CD4-positive, alpha-beta T cell (primary cell): ENCODE measurements at places on chromosomes 3 and 15.

DNA sequence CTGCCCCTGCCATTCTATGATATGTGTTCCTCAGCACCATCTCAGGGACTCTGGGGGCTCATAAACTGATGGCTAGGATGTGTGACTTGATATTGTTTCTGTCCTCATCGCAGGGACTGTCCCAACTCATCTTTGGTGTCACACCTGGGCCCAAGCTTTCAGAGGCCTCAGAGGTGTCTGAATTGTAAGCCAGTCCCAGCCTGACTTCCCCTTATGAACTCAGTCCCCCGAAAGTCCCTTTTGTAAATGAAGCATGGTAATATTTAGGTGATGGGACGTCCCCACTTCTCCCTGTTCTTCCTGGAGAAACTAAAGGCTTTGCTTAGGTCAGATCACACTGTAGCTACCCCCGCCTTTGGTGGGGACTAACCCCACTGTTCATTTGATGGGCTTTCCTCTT is 142.4 kb upstream of the TLE3 start:
- DNase-seq: no peak

- DNase-seq: no peak
Observed at GRCh38 chr15:62886431-62887071, 156.0 kb upstream of the TPM1 start.

GRCh38 chr3:76972624-76973296 is 67.1 kb upstream of the ROBO2 start:
- DNase-seq: no peak

GRCh38 chr3:86673991-86674390 is 317.0 kb downstream of the VGLL3 start:
- DNase-seq: no peak

DNA sequence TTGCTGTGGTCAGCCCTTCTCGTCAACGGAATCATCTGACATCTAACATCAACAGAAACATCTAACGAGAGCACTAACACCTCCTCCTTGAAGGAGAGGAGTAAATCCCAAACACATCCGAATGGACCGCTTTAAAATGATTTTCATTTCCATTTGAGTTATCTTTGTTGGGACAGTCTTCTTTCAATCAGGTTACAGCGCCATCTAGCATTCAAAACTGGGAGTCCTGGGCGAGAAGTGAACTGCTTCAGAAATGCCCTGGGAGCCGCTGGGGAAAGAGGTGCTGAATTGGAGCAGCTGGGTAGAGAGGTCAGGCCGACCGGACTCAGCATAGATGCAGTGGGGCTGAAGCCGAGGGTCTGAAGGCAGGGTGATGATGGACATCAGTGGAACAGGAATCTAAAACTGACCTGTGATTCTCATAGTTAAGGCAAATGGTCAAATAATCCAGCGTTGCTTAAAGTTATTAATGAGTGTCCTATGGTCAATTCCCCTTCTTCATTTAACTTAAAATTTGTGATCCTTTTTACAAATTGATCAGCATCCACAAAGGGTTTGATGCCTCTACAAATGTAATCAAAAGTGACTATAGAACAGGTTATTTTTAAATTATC is 170.0 kb upstream of the NDN start:
- no peak for DNase-seq

DNA sequence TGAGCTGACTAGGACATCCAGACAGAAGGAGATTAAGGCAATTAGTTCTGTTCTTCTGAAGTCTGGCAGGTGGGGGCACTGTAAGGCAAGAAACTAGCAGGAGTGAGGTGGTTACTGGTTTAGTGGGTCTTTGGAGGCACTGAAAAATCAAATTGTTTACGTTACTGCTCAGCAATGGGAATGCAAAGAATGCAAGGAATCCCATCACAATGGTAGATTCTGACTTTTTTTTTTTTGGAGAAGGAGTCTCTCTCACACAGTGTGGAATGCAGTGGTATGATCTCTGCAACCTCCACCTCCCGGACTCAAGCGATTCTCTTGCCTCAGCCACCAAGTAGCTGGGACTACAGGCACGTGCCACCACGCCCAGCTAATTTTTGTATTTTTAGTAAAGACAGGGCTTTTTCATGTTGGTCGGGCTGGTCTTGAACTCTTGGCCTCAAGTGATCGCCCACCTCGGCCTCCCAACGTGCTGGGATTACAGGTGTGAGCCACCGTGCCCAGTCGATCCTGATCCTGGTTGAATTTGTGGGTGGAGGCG is 16.4 kb downstream of the FAM107A start:
- no peak for DNase-seq

DNA sequence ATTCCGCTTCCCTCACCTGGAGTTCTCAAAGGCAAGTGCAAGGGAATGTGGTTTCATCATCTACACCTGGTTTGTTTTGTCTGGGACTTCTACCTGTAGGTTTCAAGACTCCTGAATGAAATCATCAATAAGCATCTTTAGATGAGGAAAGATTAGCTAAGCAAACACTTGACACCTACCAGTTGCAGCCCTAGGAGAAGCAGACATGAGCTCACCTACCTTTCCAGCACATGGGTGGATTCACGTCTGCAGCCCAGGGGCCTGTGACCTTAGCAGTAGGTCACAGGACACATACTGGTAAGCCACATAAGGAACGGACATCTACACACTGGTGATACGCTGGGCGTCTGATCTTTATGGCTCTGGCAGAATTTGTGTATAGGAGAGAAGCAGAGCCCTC is 26.7 kb downstream of the SLCO2A1 start:
- DNase-seq: no peak

GRCh38 chr15:68994981-68995761 is 19.3 kb upstream of the NOX5 start:
- no peak for DNase-seq

DNA sequence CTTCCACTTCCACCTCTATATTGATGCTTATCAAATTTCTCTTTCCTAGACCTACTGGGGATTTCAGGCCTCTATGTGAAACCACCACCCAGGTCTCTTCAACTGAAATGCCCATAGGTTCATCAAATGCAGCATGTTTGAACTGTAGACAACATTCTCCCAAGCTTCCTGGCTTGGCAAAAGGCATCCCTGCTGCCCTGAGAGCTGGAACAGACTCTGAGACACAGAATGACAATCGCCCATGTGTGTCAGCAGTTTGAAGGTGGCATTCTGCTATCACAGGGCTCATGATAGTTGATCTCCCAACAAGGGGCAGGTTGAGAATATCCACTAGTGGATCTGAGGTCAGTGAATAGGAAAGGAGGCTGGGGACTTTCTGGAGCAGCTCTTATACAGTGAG is 200.7 kb downstream of the RPLP1 start:
- no peak for DNase-seq

GRCh38 chr15:33008284-33008995 is 186.1 kb downstream of the FMN1 start:
- no peak for DNase-seq

DNA sequence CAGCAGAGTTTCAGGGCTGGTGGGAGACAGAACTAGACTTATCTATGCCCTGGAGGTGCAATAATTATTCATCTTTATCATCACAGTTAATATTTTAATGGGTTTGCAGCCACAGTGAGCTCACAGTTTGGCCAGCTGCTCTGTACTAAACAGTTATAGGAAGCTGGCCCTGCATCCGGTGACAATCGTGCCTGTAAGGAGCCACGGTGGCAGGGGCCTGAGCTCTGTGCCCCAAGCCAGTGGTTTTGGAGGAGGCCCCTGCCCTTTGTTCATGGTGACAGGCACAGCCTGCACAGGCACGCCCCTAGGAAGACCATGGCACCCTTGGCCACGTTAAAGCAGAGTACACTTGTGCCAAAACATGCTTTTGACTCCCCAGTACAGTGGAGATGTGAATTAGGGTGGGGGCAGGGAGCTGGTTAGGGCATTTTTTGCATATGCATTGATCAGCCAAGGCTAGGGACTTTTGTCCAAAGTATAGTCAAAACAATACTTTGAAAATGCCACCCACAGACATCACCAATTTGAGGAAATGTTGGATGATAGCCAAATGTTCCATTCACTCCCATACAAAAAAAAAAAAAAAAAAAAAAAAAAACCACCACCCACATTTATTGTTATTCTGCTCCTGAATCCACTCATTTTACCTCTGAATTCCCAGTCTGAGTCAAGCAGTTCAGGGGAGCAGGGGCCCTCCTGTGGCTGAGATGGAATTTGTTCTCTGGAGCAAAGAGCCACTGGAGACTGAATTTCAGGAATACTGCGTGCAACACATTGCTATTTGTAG is 3.4 kb upstream of the RFTN1 start:
- no peak for DNase-seq

GRCh38 chr3:179956416-179956830 is 80.3 kb downstream of the PEX5L start:
- no peak for DNase-seq

GRCh38 chr3:122314228-122314876 is 10.7 kb upstream of the CSTA start:
- DNase-seq: no peak

DNA sequence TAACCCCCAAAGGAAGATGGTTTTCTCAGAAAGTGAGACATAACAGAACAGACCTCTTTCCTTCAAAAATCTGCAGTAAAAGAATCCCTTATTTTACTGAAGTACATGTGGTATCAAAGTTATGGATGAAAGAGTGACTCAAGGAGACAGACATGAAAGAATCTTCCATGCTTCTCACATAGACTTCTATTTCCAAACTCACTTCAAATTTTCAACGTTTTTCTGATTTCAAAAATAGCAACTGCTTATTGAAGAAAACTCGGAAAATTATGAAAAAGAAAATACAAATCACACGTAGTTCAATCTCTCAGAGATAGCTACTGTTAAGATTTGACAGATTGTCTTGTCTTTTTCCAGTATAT is 39.8 kb upstream of the TRA2B start:
- no peak for DNase-seq

GRCh38 chr15:63491116-63491827 is 13.1 kb upstream of the USP3 start:
- DNase-seq: no peak

GRCh38 chr3:97744289-97744688 is 20.3 kb upstream of the ARL6 start:
- no peak for DNase-seq

GRCh38 chr3:145943952-145944351 is 217.0 kb downstream of the PLOD2 start:
- DNase-seq: no peak

DNA sequence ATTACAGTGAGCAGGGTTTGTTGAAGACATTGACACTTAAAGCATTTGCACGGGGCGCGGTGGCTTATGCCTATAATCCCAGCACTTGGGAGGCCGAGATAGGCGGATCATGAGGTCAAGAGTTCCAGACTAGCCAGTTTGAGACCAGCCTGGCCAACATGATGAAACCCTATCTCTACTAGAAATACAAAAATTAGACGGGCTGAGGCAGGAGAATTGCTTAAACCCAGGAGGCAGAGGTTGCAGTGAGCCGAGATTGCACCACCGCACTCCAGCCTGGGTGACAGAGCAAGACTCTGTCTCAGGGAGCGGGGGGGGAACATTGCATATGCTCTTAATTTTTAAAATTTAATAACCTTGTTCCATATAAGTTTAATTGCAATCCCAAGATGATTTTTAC is 11.9 kb downstream of the STT3B start:
- DNase-seq: no peak

- no peak for DNase-seq
Observed at GRCh38 chr3:52153389-52154096, 680 bp downstream of the POC1A start.

DNA sequence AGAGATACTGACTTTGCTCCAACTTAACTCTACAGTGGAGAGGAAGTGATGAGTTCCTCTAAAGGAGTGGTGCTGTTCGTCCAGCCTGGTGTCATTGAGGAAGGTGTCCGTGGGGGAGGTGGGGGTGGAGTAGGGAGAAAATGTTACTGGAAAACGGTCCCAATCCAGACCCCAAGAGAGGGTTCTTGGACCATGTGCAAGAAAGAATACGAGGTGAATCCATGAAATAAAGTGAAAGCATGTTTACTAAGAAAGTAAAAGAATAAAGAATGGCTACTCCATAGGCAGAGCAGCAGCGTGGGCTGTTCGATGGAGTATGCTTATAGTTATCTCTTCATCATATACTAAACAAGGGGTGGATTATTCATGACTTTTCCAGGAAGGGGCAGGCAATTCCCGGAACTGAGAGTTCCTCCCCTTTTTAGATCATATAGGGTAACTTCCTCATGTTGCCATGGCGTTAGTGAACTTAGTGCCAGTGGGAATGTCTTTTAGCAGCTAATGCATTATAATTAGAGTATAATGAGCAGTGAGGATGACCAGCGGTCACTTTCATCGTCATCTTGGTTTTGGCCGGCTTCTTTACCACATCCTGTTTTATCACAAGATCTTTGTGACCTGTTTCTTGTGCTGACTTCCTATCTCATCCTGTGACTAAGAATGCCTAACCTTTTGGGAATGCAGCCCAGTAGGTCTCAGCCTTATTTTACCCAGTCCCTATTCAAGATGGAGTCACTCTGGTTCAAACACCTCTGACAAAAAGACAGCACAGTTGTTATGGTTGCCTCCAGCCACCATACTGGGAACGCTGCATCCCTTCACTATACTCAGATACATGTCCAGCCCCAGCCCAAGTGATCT is 38.6 kb downstream of the CLEC3B start:
- DNase-seq: no peak

GRCh38 chr3:99483841-99484240 is 154.6 kb upstream of the COL8A1 start:
- DNase-seq: no peak

DNA sequence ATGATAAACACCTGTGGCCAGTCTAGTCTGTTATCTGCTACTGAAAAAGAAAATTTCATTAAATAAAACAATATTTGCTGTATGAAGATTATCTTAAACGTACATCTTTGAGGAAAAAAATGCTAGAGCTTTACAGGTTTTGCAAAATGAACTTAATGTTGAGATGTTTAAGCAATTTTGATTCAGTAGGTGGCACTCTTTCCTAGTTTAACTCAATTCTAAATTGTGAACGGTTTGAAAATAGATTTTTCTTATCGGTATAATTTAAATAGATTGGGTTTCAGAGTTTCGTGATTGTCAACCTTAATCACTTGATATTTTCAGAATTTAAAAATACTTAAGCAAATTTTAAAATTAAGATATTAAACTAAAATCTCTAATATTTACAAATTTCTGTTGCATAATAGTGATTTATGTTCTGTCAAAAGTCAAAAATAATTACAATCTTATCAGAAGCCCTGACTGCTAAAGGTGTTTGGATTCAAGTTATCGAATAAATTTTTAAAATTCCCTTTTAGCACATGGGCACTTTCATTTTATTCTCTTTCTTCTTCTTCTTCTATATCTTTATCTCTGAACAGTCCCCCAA is 7.0 kb upstream of the RNF111 start:
- no peak for DNase-seq

GRCh38 chr15:81299630-81300273 is 24.2 kb downstream of the STARD5 start:
- DNase-seq: no peak

- no peak for DNase-seq
Observed at GRCh38 chr15:78415284-78415683, 22.7 kb upstream of the IREB2 start.
